ENCODE measurements at places on chromosomes 4 and X.

DNA sequence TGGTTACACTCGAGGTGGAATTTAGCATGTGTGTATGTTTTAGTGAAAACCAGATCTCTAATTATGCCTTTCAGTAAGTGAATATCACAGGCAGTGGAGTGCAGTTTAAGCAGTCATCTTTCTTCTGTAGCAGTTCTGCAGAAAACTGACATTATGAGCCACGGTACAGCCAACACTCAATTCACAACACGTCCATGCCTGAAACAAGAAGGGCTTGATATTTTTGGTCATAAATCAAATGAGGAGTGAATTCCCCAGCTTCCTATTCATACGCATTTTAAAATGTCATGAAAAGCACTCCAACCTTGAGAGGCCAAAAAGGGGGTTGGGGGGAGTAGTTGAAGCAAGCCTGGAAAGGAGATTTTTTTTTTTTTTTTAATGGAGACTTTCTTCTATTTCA, 316.7 kb downstream of the ARHGAP10 start:
- DNase-seq: no peak

- DNase-seq: no peak
Observed at GRCh38 chrX:113512700-113513395, 672.2 kb upstream of the AMOT start.

- DNase-seq: peak; percentile 14
Observed at GRCh38 chr4:40334591-40335524, at the start of gene CHRNA9. Gene CHRNA9 (plus strand): TSS chr4:40335333. CDS start chr4:40335468, 135 bp downstream.

GRCh38 chr4:120052856-120053255, 13.8 kb downstream of the MAD2L1 start:
- peak; percentile 5 for DNase-seq

- peak; percentile 76 for DNase-seq
Observed at GRCh38 chr4:141346144-141346543, 125.4 kb downstream of the ZNF330 start.

DNA sequence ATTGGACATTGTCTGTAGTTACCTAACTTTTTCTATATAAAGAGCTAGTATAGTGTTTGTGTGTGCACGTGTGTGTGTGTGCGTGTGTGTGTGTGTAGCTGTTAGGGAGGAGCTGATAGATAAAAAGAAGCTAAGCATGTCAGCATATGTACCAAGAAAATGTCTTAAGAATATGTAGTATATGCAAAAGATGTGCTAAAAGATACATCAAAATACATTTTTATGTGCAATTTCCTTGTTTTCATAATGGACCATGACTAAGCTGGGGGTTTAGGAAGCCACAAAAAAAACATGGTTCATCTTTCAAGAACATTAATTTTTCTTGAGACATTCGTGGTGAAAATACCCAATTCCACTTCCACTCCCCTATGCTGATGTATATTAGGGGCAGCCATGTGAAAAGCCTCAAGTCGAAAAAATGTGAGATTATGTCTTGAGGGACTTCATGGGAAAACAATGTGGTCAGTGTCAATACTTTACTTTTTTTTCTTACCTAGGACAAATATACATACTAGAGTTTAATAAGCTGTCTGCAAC, 1599.7 kb downstream of the ARAP2 start:
- DNase-seq: no peak

GRCh38 chr4:108959491-108959890, 196.6 kb upstream of the ETNPPL start:
- no peak for DNase-seq

DNA sequence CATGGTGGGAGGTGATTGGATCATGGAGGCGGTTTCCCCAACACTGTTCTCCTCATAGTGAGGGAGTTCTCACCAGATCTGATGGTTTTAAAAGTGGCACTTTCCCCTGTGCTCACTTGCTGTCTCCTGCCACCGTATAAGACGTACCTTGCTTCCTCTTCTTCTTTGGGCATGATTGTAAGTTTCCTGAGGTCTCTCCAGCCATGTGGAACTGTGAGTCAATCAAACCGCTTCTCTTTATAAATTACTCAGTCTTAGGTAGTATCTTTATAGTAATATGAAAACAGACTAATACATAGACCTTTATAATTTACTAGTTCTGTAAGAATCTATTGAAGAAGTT, 82.5 kb upstream of the PITX2 start:
- no peak for DNase-seq

DNA sequence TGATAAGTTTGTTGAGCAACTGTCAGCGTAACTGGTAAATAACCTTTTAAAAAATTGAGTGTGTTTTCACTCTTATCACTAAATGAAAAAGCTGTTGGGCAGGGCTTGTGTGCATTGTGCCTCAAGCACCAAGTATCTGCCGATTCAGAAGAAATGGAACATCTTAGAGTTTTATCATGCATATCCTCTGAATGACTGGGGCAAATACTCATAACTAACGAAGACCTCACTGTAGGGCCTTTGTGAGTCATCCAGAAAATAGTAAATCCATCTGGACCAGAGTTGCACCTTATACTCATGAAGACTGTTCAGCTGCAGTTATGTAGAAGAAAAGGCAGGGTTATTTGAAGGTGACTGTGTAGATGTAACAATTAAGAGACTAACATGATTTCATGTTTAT, 222.1 kb downstream of the CAMK2D start:
- DNase-seq: no peak

DNA sequence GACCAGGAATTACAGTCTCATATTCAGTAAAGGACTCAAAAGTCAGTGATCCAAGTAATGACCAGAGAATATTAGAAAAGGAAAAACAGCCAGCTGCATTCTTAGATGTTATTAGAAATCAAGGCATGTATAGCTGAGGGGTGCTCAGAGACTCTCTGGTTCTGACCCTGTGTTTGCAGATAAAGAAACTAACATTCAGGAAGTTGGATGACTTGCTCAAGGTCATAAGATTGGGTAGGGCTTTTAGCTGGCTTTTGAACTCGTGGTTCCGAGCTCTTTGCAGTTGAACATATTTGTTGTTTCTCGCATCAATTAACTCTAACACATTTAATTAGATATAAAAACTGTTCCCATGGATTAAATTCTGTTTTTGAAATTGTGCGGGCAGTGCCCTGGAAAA, 62.5 kb upstream of the ENPP6 start:
- DNase-seq: no peak

GRCh38 chr4:4200624-4201023, 26.1 kb downstream of the OTOP1 start:
- DNase-seq: no peak

DNA sequence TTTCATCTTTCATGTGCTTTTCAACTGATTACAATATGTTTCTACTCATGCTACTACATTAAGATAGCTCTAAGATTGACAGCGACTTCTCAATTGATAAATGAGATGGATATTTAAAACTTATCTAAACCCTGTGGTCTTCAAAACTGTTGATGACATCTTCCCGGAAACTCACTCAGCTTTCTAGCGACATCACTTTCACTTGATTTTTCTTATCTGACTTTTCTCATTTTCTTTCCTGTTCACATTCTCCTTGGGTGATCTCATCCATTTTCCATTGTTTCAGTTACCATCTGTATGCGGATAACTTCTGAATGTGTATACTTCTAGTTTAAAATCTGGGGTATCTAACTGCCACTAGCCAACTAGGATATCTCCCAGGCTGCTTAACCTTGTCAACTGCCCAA, 3.1 kb downstream of the POLR2B start:
- no peak for DNase-seq

GRCh38 chr4:22988526-22988925, 295.8 kb downstream of the GBA3 start:
- no peak for DNase-seq

GRCh38 chr4:102180046-102180445, 165.2 kb downstream of the SLC39A8 start:
- no peak for DNase-seq

DNA sequence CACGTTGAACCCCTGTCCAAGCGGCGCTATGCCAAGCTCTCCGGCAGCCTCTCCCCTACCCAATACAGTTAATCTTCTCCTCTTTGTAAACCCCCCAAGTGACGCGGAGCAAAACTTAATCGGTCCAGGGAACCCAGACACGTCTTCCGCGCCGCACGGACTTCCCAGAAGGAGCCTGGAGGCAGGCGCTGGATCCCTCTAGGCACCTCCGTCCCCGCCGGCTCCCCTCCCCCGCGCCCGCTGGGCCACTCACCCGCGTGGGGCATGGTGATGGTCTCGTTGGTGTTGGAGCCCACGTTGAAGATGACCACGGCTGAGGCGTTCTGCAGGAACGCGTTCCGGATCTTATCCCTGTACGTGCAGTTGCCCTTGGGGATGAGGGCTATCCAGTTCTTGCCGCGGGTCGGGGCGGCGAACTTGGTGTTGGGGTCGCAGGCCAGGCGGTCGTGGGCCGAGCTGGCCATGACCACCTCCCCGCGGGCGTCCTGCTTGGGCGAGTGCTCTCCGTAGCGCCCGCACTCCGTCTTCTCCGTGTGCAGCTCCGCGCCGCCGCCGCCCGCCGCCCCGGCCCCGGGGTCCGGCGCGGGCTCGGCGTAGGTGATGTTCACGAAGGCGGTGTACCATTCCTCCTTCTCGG, 1.1 kb downstream of the RNF150 start:
- peak; percentile 36 for DNase-seq

GRCh38 chrX:11566173-11566572, 99.5 kb downstream of the ARHGAP6 start:
- no peak for DNase-seq

GRCh38 chr4:39825090-39825489, 127.2 kb downstream of the UBE2K start:
- DNase-seq: no peak

DNA sequence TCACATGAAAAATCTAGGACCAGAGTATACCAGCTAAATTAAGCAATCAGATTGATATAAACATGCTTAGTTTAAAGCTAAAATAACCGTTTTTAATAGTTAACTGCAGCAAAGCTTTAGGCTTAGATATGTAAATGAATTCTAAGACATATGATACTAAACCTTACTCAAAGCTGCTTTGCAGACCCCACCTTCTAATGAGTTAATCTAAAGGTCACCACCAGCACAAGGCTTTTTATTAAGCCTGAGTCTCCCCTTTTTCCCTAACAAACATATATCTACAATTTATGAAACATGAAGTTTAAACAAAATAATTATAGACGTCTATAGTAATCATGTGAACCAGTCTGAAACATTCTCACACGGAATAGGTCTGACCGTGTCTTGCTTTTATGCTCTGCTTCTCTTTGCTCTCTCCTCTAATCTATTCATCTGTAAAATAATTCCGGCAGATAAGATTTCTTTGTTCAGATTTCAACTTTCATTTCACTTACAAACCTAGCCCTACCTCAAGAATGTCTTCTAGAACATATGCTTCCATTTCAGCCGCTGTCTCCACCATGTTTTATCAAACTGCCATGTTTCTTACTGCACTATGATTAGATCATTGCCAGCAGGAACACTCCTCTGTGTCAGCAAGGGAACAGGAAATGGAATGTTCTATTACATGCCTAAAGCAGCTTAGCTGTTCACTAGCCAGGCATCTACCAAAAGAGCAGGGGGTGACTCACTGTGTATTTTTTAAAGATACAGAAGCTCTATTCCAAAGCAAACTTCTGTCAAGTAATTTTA, 35.9 kb downstream of the ANKRD17 start:
- peak; percentile 96 for DNase-seq

DNA sequence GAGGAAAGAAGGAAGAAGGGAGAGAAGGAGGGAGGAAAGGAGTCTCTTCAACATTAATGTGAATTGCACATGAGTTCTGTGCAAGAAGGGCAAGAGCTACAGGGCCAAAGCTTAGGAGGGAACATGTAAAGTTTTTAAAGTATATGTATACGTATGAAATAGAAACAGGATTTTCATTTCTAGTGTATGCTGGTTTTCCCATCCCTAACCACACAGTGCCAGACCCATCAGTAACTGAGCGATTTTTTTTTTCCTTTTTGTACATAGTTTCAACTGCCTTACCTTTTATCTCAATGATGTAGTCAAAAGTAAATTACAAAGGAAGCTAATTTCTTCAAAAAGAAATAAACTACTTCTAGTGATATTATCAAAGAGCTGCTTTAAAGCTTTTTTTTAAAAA, 157.6 kb downstream of the SH3KBP1 start:
- DNase-seq: no peak

- DNase-seq: peak; percentile 32
Observed at GRCh38 chrX:40104630-40104984, 6.8 kb upstream of the BCOR start.

- no peak for DNase-seq
Observed at GRCh38 chr4:64156253-64156652, 253.0 kb downstream of the TECRL start.

DNA sequence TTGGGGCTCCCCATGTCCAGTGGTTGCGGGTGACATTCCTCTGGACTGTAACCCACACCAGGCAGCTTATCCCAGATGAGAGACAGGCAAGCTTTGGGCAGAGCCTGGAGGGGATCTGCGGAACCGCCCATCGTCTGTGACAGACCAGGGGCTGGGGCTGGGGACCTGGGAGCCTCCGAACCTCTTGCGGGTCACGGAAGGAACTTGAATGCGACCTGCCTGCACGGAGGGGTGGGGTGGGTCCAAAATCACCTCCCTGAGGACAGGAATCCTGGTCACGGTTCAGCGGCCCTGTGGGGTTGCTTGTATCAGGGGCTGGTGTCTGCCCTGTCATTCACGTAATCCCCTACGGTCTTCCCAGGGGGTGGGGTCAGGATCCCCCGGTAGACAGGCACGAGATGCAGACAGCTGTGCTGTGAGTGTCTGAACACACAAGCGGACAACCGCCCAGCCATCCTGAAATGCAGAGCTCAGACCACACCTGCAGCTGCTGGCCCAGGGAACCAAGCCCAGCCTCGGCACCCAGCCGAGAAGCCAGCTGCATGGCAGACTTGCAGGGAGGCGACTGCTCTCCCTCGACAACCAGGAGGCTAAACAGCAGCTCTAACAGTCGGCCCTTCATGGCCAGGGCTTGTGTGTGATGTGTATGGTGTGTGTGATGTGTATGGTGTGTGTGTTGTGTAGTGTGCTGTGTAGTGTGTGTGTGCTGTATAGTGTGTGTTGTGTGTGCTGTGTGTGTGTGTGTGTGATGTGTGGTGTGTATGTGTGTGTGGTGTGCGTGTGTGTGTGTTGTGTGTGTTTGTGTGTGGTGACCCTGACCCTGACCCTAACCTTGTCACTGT, 105.9 kb upstream of the ADRA2C start:
- DNase-seq: peak; percentile 87

- no peak for DNase-seq
Observed at GRCh38 chr4:169030562-169030982, 20.5 kb upstream of the CBR4 start.

- DNase-seq: peak; percentile 65
Observed at GRCh38 chrX:84729809-84730208, 227.6 kb upstream of the HDX start.

GRCh38 chrX:24113181-24113580, 36.3 kb upstream of the ZFX start:
- no peak for DNase-seq

GRCh38 chr4:26942871-26943270, 82.2 kb downstream of the STIM2 start:
- DNase-seq: peak; percentile 52

DNA sequence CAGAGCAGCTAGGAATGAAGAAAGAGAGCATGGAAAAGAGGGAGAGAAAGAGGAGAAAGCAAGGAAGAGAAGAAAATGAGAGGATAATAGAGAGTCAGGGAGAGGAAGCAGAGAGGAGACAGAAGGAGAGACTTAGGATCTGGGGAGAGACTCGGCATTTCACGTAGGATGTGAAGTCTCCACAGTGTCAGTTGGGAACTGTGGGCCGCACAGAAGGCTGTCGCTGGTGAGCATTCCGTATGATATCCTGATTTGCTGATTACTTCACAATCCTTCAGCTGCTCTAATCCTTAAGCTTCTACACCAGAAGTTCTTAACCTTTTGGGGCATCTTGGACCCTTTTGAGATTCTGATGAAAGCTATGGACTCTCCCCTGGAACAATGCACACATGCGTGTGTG, 14.0 kb downstream of the NLGN3 start:
- no peak for DNase-seq
